Psoas muscle (tissue), 8 donors: ENCODE measurements at places on chromosomes 3 and 15. TPM values are rescaled to one million over a fixed set of nuclear protein-coding genes. Genes with fewer than 3 reads are reported as not detected.

GRCh38 chr3:134258761-134259347, 8.2 kb upstream of the RYK start:
- H3K4me1 ChIP-seq: no peaks in the 10 kb centered on the region
- no peaks in the 10 kb centered on the region for H3K36me3 ChIP-seq
- no peak for DNase-seq
- no peak overlapping the region for H3K27ac ChIP-seq
- no peaks in the 10 kb centered on the region for H3K27me3 ChIP-seq

- H3K4me3 ChIP-seq: peak overlapping the region; percentile 81
- H3K4me1 ChIP-seq: peaks cover 3% of the 10 kb centered on the region
- peak; percentile 78 for DNase-seq
- peak overlapping the region; percentile 78 for H3K27ac ChIP-seq
- H3K27me3 ChIP-seq: no peaks in the 10 kb centered on the region
Measured at GRCh38 chr15:72796515-72797337, 13.2 kb upstream of the ADPGK start.

GRCh38 chr3:138051947-138052802, 42.2 kb downstream of the CLDN18 start:
- H3K4me1 ChIP-seq: no peaks in the 10 kb centered on the region
- H3K4me3 ChIP-seq: no peak overlapping the region
- no peak overlapping the region for H3K27ac ChIP-seq
- H3K36me3 ChIP-seq: no peaks in the 10 kb centered on the region
- H3K27me3 ChIP-seq: no peaks in the 10 kb centered on the region

GRCh38 chr3:57852896-57853295, 96.8 kb downstream of the SLMAP start:
- no peak overlapping the region for H3K4me3 ChIP-seq
- no peaks in the 10 kb centered on the region for H3K36me3 ChIP-seq
- DNase-seq: no peak
- H3K27ac ChIP-seq: no peak overlapping the region
- no peaks in the 10 kb centered on the region for H3K4me1 ChIP-seq

- H3K36me3 ChIP-seq: no peaks in the 10 kb centered on the region
- H3K4me3 ChIP-seq: no peak overlapping the region
- no peak overlapping the region for H3K27ac ChIP-seq
- DNase-seq: no peak
- peaks cover 19% of the 10 kb centered on the region for H3K4me1 ChIP-seq
Measured at GRCh38 chr15:91265416-91265940, 165.4 kb downstream of the SV2B start.

- H3K4me1 ChIP-seq: no peaks in the 10 kb centered on the region
- no peak overlapping the region for H3K27ac ChIP-seq
- no peak overlapping the region for H3K4me3 ChIP-seq
- H3K27me3 ChIP-seq: no peaks in the 10 kb centered on the region
- H3K36me3 ChIP-seq: no peaks in the 10 kb centered on the region
Measured at GRCh38 chr3:146511402-146512134, 32.8 kb downstream of the PLSCR1 start.

DNA sequence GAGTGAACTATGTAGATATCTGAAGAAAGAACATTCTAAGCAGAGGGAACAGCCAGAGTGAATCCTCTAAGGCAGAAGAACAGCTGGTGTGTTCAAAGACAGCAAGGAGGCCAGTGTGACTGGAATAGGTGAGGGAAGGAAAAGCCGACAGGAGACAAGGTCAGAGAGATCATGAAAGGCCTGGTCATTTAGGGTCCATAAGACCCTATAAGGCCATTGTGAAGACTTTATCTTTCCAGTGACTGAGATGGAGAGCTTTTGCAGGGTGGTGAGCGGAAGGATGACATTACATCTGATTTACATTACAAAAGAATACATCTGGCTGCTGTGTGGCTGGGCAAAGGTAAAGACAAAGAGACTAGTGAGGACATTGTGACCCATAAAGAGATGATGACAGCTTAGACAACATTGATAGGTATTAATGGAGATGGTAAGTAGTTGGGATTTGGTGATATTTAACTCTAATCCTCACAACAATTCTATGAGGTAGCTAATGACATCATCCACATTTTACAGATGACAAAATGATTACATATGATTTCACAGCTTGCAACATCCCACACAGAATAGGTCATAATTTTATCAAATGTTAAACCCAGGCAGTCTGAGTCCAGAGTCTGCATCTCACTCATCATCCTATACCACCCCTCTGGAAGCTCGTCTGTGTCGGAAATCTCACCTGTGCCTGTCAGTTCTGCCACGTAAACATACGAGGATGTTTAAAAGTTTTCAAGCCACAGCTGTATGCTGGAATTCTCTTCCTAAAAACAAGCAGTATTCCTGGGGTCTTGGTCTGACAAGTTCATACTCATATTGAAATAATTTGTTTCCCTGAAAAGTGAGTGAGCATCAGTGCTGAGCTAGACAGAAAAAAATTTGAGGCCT, 70.2 kb upstream of the PIK3R4 start:
- H3K36me3 ChIP-seq: no peaks in the 10 kb centered on the region
- no peaks in the 10 kb centered on the region for H3K4me1 ChIP-seq
- no peak for DNase-seq
- no peak overlapping the region for H3K4me3 ChIP-seq

GRCh38 chr15:80890341-80891005, 99.1 kb downstream of the MESD start:
- H3K27ac ChIP-seq: no peak overlapping the region
- H3K4me3 ChIP-seq: no peak overlapping the region
- no peaks in the 10 kb centered on the region for H3K36me3 ChIP-seq
- no peaks in the 10 kb centered on the region for H3K4me1 ChIP-seq
- no peak for DNase-seq

DNA sequence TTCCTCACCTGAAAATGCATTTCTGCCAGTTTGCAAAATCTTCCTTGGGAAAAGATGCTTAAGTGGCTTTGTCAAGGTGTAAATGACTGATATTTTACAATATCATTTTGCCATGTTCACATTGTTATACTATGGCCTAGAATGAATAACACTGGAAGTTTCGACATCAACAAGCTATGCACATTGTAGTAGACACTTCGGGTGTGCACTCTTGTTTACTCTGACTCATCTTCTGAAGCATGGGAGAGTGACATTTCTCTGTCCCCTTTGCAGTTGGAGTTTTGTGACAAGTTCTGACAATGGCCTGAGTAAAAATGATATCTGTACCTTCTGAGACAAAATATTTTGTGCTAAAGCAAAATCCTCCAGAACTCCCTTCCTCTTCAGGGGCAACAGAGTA, 567.0 kb upstream of the RGMA start:
- H3K27me3 ChIP-seq: no peaks in the 10 kb centered on the region
- H3K4me1 ChIP-seq: no peaks in the 10 kb centered on the region
- no peaks in the 10 kb centered on the region for H3K36me3 ChIP-seq
- H3K4me3 ChIP-seq: no peak overlapping the region

- DNase-seq: no peak
- H3K4me3 ChIP-seq: no peak overlapping the region
- H3K27me3 ChIP-seq: no peaks in the 10 kb centered on the region
- no peaks in the 10 kb centered on the region for H3K36me3 ChIP-seq
- H3K4me1 ChIP-seq: no peaks in the 10 kb centered on the region
Measured at GRCh38 chr3:157807280-157807679, 298.9 kb downstream of the SHOX2 start.

RETNLB gene
- not detected for total RNA-seq

LRRIQ4 gene
- total RNA-seq: not detected
